Stimulated activated CD8-positive, alpha-beta memory T cell treated with anti-CD3 and anti-CD28 coated beads, Interleukin-4, amount 100 ng/mL, for 24 hours (primary cell): ENCODE measurements at places on chromosomes 3 and 15.

DNA sequence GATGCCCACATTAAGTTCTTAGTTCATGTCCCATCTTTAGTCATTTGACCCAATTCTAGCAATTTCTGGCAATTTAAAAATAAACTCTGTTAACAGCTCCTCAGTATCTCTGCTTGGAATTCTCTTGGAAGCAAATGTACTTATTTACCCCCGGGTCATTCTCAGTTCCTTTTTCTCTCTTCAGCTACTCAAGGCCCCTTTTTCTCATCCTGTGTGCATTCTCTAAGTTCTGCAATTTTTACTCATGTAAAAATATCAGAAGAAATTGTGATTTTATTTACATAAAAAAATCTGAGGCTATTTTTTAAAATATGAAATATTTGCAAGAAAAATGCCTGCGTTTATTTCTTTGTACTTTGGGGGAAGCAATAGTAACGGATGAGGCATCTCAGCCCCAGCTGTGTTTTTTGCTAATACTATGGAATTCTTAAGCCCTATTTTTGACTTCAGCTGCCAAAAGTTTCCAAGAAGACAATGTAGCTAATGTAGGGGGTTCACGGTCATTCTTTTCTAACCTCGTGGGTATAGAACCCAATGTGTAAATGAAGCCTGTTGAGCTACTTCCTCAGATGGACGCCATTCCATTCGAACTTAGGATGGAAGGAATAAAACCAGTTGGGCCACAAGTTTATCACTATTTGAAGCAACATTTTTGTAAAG is 20.0 kb downstream of the CERS3 start:
- no peak for DNase-seq

DNA sequence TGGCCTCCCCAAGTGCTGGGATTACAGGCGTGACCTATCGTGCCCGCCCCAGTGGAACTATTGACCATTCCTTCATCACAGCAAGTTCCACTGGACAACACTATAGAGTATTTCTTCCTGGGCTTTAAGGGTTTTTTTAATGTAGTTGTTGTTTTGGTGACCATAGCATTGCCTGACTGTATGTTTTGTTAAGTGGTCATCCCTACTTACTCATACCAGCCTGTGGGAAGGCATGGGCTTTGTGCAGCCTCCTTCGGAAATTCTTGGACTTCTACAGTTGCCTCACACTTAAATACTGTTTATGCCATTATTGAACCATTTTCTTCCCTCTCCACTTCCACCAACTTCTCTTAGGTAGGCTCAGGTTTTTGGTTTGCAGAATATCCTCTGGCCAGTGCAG is 19.9 kb upstream of the ALPK3 start:
- no peak for DNase-seq

DNA sequence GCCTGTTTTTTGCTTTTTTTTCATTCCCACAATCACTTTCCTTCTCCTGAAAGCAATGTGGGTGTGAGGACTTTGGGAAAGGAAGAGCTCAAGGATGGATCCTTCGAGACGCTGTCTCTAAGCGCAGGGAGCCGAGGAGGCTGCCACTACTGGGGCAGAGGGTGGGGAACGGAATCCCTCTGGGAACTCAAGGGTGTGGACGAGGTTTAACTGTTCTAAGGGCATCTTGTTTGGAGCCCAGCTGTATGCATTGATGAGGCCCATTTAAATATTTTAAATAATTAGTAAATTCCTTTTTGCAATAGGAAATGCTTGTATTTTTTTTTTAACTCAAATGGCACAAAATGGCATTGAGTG is 124.4 kb upstream of the MEF2A start:
- DNase-seq: no peak

DNA sequence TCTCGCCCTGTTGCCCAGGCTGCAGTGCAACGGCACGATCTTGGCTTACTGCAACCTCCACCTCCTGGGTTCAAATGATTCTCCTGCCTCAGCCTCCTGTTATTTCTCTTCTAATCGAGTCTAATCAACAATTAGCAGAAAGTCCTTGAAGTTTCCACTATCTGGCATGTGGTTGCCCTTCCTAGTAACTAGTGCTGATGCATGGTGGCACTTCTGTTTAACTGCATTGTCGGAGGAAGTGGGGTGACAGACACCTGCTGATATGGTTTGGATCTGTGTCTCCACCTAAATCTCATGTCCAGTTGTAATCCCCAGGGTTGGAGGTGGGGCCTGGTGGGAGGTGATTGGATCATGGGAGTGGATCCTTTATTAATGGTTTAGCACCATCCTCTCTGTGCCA is 9.2 kb downstream of the CRTAP start:
- DNase-seq: no peak

DNA sequence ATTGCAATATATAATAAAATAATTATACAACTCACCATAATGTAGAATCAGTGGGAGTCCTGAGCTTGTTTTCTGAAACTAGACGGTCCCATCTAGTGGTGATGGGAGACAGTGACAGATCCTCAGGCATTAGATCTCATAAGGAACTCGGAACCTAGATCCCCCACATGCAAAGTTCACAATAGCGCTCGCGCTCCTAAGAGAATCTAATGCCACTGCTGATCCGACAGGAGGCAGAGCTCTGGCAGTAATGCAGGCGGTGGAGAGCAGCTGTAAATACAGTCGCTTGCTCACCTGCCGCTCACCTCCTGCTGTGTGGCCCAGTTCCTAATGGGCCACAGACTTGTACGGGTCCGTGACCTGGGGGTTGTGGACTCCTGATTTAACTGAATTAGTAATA is 87.8 kb downstream of the P3H2 start:
- DNase-seq: no peak
